Activated naive CD4-positive, alpha-beta T cell treated with Interleukin-2 at 50 U/mL for 16 hours (primary cell): ENCODE measurements at places on chromosomes 13 and 19.

DNA sequence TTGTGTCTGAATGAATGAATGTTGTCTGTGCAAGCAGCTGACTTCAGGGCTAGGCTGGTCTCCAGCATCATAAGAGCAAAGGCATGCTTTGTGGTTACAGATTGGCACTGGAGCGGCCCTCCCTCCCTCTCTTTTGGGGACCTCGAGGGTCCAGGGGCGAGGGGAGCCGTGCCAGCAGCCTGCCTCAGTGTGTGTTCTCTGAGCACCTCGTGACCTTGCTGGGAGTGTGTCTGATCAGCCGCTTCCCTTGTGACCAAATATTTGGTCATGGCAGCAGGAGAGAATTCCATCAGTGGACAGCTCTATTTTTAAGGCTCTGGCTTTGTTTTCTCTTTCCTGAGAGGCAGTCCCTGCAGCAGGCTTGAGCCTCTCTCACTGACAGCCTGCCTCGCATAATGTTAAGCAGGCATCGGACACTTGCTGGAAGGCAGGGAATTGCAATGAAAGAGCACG, 329.7 kb downstream of the UQCRFS1 start:
- no peak for DNase-seq

GRCh38 chr19:763181-763580, 12.3 kb downstream of the MISP start:
- no peak for DNase-seq

DNA sequence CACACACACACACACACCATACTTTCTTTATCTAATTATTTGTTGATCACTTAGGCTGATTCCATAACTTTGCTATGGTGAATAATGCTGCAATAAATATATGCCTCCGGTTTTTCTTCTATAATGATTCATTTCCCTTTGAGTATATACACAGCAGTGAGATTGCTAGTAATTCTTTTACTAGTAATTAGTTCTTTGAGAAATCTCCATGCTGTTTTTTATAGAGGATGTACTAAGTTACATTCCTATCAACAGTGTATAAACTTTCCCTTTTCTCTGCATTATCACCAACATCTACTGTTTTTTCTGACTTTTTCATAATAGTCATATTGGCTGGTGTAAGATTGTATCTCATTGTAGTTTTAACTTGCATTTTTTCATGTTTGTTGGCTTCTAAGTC, 1405.1 kb downstream of the PCDH9 start:
- DNase-seq = no peak

- peak; percentile 64 for DNase-seq
Observed at GRCh38 chr19:19540064-19540714, 2.1 kb downstream of the CILP2 start.

- no peak for DNase-seq
Observed at GRCh38 chr13:78934336-78934735, 275.4 kb upstream of the OBI1 start.

GRCh38 chr13:45403081-45403480, 15.1 kb downstream of the SLC25A30 start:
- no peak for DNase-seq

GRCh38 chr19:56333506-56333905, 18.9 kb upstream of the ZSCAN5A start:
- DNase-seq = peak; percentile 40

GRCh38 chr19:39342647-39343305, 555 bp downstream of the SAMD4B start:
- DNase-seq = no peak

DNA sequence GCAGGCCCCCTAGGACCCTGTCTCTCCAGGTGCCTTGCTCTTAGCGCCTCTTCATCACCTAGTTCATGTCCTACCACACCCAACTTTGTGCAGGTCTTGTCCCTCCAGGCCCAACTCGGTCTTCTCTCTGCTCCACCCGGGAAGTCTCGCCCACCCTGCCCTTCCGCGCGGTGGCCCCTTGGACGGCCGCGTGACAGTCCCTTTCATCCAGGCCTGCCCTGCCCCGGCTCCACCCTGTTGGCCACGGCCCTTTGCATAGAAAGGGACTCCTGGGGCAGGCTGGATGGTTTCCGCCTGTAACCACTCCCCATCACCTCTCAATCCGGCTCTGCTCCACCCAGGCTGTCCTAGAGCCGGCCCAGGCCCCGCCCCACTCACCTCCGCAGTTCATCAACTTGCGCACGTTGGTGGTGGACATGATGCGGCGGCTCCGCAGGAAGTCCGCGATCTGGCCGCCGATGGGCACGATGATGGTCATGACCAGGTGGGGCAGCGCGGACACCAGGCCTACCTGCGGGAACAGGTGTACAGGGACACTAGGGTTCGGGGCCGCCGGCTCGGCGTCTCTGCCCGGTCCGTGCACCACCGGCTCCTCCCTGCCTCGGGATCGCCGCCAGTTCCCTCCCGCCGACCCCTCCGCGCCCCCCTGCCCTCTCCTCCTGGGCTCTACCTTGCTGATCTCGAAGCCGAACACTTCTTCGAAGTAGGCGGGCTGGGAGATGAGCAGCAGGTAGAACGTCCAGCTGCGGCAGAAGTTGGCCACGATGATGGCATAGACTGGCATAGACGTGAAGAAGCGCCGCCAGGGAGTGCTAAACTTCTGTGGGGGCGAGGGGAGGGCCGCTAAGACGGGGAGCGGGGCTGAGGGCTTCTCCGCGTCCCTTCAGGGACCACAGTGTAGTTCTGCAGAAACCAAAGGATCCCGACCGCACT, 7.2 kb downstream of the GFY start:
- DNase-seq = peak; percentile 39

DNA sequence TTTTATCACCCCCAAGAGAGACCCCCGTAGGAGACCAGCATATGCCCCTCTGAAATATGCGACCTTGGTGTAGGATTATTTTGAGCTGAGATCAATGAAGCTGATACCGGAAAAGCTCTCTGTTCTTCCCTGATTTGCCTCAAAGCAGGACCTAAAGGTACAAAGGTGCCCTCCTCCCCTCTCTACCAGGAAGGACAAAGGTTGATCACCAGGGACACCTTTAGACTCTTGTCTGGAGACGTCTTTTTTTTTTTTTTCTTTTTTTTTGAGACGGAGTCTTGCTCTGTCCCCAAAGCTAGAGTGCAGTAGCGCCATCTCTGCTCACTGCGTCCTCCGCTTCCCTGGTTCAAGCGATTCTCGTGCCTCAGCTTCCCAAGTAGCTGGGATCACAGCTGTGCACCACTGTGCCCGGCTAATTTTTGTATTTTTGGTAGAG, 792 bp upstream of the PEX11G start:
- no peak for DNase-seq

- DNase-seq = no peak
Observed at GRCh38 chr13:75255653-75256052, 226.3 kb downstream of the TBC1D4 start.

GRCh38 chr13:110236831-110237261, 70.1 kb downstream of the COL4A1 start:
- DNase-seq = no peak
